ENCODE measurements at places on chromosomes 13 and 19.

GRCh38 chr19:35154525-35155406 lies at the start of gene FXYD5:
Gene FXYD5, plus strand, starts transcription at chr19:35154735. Its CDS starts 816 bp downstream, at chr19:35155551.
- peak; percentile 74 for DNase-seq

- no peak for DNase-seq
Observed at GRCh38 chr19:21900401-21900800, 64.4 kb upstream of the ZNF43 start.

DNA sequence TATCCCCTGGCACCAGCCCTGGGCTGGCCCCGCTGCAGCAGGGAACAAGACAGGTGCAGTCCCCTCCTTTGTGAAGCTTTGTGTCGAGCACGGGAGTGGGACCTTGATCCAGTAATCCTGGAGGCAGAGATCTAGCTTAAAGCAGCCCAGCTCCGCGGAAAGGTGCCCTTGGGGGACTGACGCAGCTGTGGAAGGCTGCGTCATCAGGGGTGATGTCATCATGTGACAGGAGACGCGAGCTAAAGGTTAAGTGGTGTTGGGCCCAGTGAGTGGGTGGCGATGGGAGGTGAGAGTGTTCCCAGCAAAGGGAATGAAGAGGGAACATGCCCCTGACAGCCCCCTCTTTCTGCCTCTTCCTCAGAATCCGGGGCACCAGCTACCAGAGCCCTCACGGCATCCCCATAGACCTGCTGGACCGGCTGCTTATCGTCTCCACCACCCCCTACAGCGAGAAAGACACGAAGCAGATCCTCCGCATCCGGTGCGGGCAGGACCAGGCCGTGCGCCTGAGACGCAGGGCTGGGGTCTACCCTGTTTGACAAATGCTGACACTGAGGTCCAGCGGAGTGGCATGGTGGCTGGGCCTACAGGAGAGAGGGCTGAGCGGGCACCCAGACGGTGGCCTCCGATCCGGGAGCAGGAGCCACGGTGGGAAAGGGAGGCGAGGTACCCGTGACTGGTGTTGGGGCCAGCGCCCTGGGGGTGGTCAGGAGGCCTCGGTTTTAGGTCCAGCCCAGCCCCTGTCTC lies 2.6 kb downstream of the LHB start:
- DNase-seq, result no peak

DNA sequence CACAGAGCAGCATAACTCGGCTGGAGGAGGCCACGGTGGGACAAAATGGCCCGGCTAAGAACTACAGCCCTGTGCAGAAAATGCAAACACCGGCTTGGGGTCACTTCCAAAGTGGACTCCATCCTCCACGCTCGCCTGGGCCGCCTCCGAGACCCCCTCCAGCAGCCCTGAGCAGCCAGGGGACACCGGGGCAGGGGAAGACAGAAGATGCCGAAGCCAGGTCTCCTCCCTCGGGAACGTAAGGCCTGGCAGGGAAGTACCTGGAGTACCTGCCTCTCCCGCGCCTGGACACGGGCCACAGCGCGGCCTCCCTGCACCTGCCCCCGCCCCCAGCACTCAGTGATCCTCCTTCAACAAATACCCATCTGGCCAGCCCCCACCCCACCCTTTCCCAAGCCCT lies 5.0 kb downstream of the LMNB2 start:
- no peak for DNase-seq

DNA sequence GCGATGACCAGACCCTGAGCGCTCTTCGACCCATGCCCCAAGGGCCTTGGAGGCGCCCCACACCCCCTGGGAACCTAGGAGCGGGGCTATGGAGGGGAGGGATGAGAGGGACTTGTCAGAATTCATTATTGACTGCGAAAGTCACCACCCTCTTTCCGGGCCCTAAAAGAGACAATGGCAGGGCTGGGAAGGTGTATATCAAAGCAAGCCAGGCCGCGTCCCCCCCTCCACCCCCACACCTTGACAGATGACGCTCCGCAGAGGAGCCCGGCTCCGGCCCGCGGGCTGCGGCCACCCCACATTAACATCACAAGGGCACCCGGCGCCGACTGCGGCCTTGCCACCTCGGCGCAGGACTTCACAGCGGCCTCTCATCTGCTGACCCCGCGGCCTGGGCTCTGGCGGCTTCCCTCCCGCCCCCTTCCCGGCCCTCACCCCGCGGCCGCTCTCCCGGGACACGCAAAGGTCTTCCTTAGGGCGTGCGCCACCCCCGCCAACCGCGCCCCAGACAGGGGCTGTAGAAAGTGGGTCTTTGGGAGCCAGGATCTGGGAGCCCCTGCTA lies 2.4 kb downstream of the CDX2 start:
- DNase-seq, result no peak

DNA sequence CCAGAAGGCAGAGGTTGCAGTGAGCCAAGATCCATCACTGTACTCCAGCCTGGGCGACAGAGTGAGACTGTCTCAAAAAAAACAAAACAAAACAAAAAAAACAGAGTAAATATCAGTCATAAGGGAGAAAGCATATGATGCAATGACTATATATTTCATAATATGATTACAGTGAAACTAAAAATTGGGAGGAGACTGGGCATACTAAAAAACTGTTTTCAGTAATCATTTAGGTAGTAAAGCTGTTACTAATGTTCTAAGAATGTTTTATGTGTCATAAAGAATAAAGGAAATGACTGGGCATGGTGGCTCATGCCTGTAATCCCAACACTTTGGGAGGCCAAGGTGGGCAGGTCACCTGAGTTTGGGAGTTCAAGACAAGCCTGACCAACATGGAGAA lies 15.9 kb downstream of the ZNF573 start:
- DNase-seq, result no peak

Data from muscle of back (tissue), 13 donors.